Ovary (tissue), 10 donors: ENCODE measurements at places on chromosomes 1 and 21. TPM values are rescaled to one million over a fixed set of nuclear protein-coding genes. Genes with fewer than 3 reads are reported as not detected.

SPRR3 gene
- not detected for polyA plus RNA-seq

DNA sequence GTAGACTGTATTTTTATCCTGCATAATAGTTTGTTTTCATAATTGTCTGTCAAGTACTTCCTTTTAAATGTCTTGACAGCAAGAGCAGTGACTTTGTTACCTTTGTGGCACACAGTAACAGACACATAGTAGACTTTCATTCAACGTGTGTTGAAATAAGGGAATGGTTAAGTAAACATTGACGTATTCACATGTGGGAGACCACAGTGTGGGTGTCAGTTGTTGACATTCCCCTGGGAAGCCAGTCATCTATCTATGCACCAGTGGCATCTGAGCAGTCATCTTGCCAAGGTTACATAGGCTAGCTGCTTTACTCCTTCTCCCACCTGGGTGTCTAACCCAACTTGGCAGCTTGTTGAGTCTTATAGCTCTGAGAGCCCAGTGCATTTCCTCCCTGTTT is 1.4 kb upstream of the NUP133 start:
- H3K4me3 ChIP-seq = no peak overlapping the region
- no peak overlapping the region for H3K27ac ChIP-seq
- H3K27me3 ChIP-seq = no peaks in the 10 kb centered on the region
- H3K4me1 ChIP-seq = peaks cover 1% of the 10 kb centered on the region
- no peaks in the 10 kb centered on the region for H3K36me3 ChIP-seq

GRCh38 chr1:183235503-183235902 is 49.4 kb downstream of the LAMC2 start:
- peak; percentile 45 for DNase-seq
- H3K4me1 ChIP-seq = peaks cover 7% of the 10 kb centered on the region
- H3K4me3 ChIP-seq = peak overlapping the region; percentile 36
- H3K36me3 ChIP-seq = no peaks in the 10 kb centered on the region
- no peaks in the 10 kb centered on the region for H3K27me3 ChIP-seq

DNA sequence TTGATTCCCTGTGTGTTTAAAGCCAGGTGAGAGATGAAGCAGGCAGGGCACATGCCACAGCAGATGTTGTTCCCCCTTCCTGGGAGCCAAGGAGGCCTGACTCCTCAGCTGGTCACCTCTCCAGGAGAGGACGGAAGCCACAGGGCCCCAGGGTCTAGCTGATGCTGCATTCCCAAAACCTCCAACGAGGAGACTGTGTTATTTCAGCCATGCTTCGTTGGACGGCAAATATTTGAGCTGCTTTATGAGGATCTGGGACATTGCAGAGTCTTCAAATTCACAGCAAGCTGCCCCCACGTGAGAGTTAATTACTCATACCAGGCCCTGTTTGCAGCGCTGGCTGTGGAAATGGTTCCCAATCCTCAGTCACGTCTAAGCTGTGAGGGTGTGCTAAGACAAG is 85.3 kb downstream of the CDC7 start:
- H3K27ac ChIP-seq = no peak overlapping the region
- H3K27me3 ChIP-seq = no peaks in the 10 kb centered on the region
- peaks cover 16% of the 10 kb centered on the region for H3K4me1 ChIP-seq
- no peaks in the 10 kb centered on the region for H3K36me3 ChIP-seq
- no peak overlapping the region for H3K4me3 ChIP-seq

DNA sequence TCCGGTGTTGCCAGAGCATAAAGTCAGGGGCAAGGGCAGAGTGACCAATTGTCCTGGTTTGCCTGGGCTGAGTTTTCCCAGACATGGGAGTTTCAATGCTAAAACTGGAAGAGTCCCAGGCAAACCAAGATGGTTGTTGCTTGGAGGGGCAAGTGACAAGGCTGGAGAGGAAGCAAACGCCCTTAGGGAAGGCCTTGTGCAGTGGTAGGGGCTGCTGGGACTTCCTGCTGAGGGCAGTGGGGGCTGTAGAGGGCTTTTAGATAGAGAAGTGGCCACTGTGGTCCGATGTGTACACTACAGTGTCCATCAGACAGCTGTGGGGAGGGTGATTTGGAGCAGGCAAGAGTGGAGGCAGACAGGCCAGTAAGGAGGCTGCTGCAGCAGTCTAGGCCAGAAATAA is 7.0 kb upstream of the CELA2A start:
- H3K27ac ChIP-seq = no peak overlapping the region
- H3K4me1 ChIP-seq = no peaks in the 10 kb centered on the region
- no peak for DNase-seq
- H3K36me3 ChIP-seq = no peaks in the 10 kb centered on the region
- no peak overlapping the region for H3K4me3 ChIP-seq

- DNase-seq = no peak
- H3K27ac ChIP-seq = no peak overlapping the region
- H3K27me3 ChIP-seq = no peaks in the 10 kb centered on the region
- no peaks in the 10 kb centered on the region for H3K36me3 ChIP-seq
These were observed 26.5 kb downstream of the TARBP1 start for GRCh38 chr1:234452406-234452965.

TRIM63 gene
- 0.06 TPM for polyA plus RNA-seq

TOMM40L gene
- 10.4 TPM for polyA plus RNA-seq

DNA sequence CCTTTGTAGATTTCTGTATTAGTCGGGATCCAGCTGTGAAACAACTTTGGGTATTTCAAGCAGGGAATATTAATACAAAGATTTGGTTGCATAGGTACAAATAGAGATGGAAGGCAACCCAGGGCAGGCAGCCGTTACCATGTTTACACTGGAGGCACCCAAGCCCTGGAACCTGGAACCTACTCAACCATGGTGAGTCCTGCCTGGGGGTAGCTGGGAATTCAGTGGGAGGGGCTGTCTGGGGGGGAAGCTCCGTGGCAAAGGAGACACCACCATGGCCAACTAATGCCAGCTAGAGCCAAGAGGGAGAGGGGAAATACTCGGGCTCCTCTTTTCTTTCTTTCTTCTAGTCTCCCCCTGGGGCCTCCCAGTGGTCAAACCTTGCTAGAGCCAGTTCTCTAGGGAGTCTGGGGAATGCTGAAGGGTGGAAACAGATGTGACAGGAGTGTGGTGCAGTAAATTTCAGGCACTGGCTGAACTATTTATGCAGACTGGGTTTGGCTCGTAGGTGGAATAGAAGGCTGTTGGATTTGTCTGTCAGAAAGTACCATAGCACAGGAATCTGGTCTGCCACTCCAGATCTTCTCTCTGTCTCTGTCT is 91.9 kb upstream of the CACNA1E start:
- no peak for DNase-seq
- H3K27me3 ChIP-seq = no peaks in the 10 kb centered on the region
- H3K4me3 ChIP-seq = no peak overlapping the region

- H3K36me3 ChIP-seq = no peaks in the 10 kb centered on the region
- H3K27me3 ChIP-seq = no peaks in the 10 kb centered on the region
- no peak overlapping the region for H3K27ac ChIP-seq
These were observed 129.2 kb downstream of the CLIC6 start for GRCh38 chr21:34797921-34798535.

- H3K4me1 ChIP-seq = no peaks in the 10 kb centered on the region
- no peaks in the 10 kb centered on the region for H3K27me3 ChIP-seq
- H3K36me3 ChIP-seq = no peaks in the 10 kb centered on the region
- no peak overlapping the region for H3K27ac ChIP-seq
These were observed 116.5 kb upstream of the C1orf174 start for GRCh38 chr1:4016351-4017130.

- DNase-seq = no peak
- H3K36me3 ChIP-seq = no peaks in the 10 kb centered on the region
- H3K27ac ChIP-seq = no peak overlapping the region
These were observed 233.3 kb upstream of the COA6 start for GRCh38 chr1:234139966-234140365.

RHCE gene
- polyA plus RNA-seq = 0.62 TPM

PHACTR4 gene
- polyA plus RNA-seq = 20.3 TPM

GRCh38 chr1:150808846-150809245 is 786 bp upstream of the CTSK start:
- H3K36me3 ChIP-seq = no peaks in the 10 kb centered on the region
- peaks cover 7% of the 10 kb centered on the region for H3K4me1 ChIP-seq
- no peak overlapping the region for H3K27ac ChIP-seq
- peak overlapping the region; percentile 36 for H3K4me3 ChIP-seq
- DNase-seq = no peak

PAPPA2 gene
- 0.17 TPM for polyA plus RNA-seq

DNA sequence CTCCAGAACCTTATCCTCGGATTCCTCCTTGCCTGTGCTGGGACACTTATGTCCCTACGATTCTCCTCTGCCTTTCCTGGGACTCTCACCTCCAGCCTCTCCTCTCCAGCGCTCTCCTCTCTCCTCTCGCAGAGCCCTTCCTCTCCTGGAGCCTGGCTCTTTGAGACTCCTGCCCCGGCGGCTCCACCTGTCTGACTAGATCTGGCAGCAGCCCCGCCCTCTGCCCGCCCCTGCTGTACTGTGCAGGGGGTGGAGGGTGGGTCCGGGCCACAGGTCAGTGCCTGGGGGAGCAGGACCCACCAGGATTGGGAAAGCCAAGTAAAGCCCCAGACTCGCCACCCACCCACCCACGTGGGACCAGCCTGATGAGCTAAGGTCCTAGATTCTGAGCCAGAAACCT is 1.6 kb downstream of the ELOVL1 start:
- no peaks in the 10 kb centered on the region for H3K27me3 ChIP-seq
- no peak for DNase-seq
- peaks cover 11% of the 10 kb centered on the region for H3K4me1 ChIP-seq
- H3K36me3 ChIP-seq = no peaks in the 10 kb centered on the region

UHMK1 gene
- polyA plus RNA-seq = 20.1 TPM

RPAP2 gene
- polyA plus RNA-seq = 11.3 TPM

PRDM2 gene
- 30.0 TPM for polyA plus RNA-seq

DNA sequence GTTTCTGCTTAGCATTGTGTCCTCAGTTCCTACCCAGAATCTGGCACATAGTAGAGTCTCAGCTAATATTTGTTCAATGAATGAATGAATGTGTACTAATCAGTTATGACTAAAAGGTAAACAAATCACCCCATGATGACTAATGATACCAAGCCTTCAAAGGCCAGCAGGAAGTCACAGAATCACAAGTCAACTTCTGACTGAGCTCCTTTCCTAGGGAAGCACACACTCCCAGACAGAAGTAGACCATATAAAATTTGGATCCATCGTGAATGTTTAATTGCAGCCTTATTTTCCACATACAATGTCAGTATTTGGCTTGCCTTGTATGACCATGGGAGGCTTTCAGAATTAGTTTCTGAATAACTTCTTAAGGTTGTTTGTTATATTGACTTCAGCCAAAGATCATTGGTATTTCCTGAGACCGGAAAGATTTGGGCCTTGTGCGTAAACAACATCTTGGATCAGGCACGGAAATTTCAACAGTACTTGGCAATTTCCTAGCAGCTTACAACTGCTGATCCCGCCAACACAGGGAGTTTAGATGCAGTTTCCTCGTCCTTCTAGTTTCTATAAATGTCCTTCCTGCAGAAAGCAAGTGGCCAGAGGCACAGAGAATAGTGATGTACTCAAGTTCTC is 185.9 kb upstream of the ATP1B1 start:
- no peaks in the 10 kb centered on the region for H3K4me1 ChIP-seq
- H3K27ac ChIP-seq = no peak overlapping the region
- no peaks in the 10 kb centered on the region for H3K36me3 ChIP-seq
- no peak overlapping the region for H3K4me3 ChIP-seq
- DNase-seq = no peak

DNA sequence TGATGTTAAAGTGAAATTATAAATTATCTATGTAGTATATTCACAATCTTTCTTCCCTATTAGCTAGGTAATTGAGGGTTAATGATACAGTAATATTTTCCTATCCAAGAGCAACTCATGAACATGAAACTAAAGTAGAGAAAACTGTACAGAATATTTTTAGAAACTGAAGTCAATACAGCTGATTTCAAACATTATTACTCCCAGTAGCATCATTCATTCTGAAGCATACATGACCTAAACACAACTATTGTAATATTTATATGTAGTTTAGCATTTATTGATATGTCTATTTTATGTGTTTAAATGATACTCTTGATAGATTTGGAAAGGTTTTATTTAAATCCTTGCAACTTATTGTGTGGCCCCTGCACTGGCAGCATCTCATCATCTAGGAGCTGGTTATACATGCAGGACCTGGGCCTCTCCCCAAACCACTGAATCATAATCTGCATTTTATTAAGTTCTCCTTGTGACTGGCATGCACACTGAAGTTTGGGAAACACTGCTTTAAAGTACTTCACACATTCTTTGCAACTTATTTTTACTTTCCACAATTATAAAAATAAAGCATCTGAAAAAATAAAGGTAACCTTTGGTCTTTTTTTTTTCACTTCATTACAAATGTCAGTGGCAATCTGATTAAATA is 199.9 kb downstream of the LRRC40 start:
- H3K4me1 ChIP-seq = no peaks in the 10 kb centered on the region
- no peak for DNase-seq
- no peak overlapping the region for H3K4me3 ChIP-seq
- H3K36me3 ChIP-seq = no peaks in the 10 kb centered on the region
- no peaks in the 10 kb centered on the region for H3K27me3 ChIP-seq

GRHL3 gene
- not detected for polyA plus RNA-seq

- no peak overlapping the region for H3K4me3 ChIP-seq
- H3K27ac ChIP-seq = no peak overlapping the region
- no peaks in the 10 kb centered on the region for H3K36me3 ChIP-seq
- no peak for DNase-seq
These were observed 7.9 kb downstream of the MYBPHL start for GRCh38 chr1:109298666-109299557.

GGPS1 gene
- polyA plus RNA-seq = 21.1 TPM
